ENCODE measurements at places on chromosomes 2 and 18.

GRCh38 chr18:28284132-28284531, 107.2 kb upstream of the CDH2 start:
- DNase-seq, result no peak

- no peak for DNase-seq
Measured at GRCh38 chr18:55097456-55098170, 138.4 kb upstream of the CCDC68 start.

DNA sequence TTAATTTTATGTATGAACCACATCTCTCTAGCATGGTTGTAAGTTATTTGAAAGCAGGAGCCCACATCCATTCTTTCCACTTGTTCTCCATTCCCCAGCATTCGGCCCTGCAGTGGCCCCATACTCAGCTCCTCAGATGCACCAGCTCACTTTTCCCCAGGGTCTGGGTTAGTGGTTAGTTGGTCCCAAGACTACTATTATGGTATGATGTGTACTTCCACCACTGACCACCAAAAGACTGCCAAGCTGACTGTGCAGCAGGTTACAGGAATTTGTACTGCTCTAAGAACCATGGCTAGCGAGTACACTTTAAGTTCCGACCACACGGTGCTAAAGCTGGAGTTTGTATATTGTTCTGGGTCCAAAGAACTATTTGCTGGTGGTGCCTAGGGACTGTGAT, 413.6 kb upstream of the TCF4 start:
- DNase-seq, result no peak

- no peak for DNase-seq
Measured at GRCh38 chr2:15734674-15735483, 143.2 kb downstream of the DDX1 start.

- DNase-seq, result no peak
Measured at GRCh38 chr18:22168360-22168921, 948 bp upstream of the GATA6 start.

DNA sequence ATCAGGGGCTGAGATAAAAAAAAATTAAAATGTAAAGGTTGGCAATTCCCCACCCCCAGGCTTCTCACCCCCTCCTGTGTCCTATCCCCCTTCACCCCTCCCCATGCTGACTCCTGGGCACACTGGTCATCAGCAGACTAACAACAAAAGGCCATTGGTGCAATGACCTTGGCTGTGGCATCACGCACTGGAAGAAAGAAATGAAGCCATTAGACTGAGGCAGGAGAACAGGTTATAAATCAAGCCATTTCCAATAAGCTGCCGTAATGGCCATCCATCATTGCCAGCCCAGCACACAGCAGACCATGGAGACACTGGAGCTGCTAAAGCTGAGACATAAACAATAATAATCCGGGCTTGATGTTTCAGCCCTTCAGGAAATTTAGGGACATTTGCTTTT, 342.4 kb upstream of the ETAA1 start:
- no peak for DNase-seq

GRCh38 chr2:80048296-80048695, 256.3 kb downstream of the LRRTM1 start:
- DNase-seq, result no peak

GRCh38 chr2:159982842-159983785, 79.3 kb downstream of the PLA2R1 start:
- DNase-seq, result no peak

DNA sequence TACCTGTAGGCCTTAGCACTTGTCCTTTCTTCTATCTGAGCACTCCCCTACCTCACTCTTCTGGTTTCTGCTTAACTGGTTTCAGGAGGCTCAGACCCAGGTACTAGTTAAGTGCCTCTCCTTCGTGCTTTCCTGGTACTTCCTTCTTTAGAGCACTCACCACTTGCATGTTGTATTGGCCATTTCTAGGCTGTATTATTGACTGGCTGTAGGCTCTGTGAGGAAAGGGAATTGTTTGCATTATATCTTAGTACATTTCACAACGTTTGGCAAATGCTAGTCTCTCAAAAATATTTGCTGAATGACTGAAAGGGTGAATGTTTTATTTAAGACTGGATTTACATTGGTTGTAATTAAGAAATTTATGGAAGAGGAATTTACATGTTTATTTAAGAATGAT, 36.0 kb upstream of the SCN1A start:
- DNase-seq, result no peak

Data from AML-193 (cell line).